ENCODE measurements at places on chromosomes 1 and 21. TPM values are rescaled to one million over a fixed set of nuclear protein-coding genes. Genes with fewer than 3 reads are reported as not detected.
A peak's percentile ranks its signal among the peaks of the same experiment; 100 is the strongest.

The AQP10 gene
- 0.47 TPM for total RNA-seq

The CRB1 gene
- total RNA-seq: 0.77 TPM

The PLOD1 gene
- total RNA-seq: 84.5 TPM

The ITLN1 gene
- total RNA-seq: 2.7 TPM

The FMO4 gene
- total RNA-seq: 5.9 TPM

The OR2T35 gene
- not detected for total RNA-seq

The HRNR gene
- not detected for total RNA-seq

The SH2D2A gene
- total RNA-seq: 3.5 TPM

DNA sequence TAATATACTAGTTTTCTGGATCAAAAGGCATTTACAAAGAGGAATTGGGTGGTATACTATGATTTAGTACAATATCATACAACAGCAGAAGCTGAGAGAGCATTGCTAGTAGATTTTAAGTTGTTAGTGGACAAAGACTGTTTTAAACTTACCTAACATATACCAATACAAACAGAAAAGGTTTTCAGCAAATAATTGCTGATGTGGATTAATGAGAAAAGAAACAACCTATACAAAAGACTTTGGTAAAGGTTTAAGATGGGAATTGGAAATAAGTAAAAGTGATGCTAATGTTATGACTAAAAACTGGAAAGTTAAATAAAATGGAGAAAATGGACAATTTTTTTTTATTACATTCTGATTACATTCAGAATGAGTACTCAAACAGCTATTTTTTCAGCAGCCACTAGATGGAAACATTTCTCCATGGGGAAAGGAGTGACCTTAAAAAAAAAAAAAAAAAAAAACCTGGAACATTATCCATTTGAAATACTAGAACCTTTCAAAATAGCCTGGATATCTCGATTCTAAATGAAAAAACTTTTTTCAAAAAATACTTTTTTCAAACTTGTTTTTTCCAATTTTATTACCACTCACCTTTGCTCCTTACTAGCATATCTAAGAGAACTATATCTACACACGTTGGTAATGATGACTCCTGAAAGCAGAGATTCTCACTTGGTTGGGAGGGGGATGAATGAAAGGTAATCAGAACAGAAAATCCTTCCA is 55.4 kb downstream of the EPRS1 start:
- no peak for DNase-seq

- DNase-seq: no peak
These were observed 3.8 kb downstream of the TRAF5 start for GRCh38 chr1:211330282-211330936.

DNA sequence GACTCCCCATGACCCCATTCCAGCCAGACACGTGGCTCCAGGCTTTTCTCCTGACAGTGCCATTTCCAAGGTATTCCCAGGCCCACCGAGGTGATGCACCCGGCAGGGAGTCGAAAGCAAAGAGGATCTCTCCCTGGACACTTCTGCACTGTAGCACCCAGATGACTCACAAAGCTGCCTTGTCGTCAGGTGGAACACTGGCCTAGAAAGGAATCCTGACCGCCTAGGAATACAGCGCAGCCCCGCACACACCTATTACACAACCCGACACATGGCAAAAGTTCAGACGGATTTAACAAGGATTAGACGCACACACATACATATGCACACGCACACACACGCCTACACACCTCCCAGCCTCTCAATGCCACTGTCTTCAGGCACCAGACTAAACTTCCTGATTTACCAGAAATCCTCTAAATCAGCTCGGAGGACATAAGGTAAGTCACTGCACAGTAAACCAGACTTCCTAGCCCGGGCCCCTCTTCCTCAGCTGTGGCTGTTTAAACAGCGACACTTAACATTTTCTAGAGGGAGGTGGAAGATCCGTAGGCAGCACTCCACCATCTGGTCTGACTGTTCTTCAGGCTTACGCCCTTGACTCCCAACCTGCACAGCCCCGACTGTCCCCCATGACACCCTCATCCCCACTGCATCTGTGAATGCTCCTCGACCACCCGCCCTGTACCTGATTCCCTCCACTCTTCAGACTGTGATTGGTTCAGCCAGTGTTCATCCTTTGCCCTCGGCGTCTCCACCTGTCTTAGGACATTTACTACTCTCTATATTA is 12.7 kb downstream of the FAM89A start:
- DNase-seq: no peak

DNA sequence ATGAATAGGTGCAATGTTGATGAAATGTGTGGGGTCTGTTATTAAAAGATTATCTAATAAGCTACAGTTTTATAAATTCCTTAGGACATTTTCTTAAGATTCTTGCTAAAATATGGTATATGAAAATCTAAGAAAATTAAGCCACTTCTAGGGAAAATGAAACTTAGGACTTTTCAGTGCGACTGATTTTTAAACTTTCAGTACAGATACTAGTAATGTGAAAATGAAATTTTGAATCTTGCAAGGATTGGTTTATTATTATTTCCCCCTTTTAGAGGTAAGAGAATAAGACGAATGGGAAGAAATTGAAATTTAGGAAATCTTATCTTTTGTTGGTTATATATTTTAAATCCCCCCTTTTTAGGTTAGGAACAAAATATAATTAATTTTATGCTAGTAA is 16.4 kb downstream of the CAPZA1 start:
- DNase-seq: no peak

DNA sequence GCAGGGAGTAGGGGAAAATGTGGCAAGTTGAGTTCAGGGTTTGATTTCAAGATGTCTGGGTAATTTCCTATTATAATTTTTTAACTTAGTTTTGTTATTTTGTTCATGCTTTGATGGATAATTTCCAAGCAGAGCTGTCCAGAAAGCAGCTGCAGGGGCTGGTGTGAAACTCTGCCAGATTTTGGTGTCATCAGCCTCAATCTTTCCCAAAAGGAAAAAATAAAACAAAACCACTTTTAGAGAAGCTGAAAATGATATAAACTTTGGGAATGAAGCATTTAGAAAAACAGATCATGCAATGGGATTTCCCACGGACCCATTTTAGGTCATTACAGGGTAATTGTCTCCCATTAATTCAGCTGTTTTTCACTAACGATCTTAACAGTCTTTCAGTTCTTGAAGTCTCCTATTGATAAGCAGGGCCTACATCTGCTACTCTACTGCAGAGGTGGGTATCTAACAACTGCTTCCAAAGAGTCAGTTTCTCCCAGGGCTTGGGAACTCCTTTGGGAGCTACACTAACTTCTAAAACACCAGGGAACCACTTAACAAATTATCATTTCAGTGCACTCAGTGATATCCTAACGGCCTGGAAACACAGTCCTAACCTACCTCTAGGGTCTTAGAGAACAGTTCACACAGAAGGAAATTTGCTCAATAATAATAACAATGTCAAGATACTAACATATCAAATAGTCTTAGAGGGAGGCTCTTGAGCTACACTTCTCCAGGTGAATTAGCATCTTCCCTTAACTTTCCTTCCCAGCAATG is 12.3 kb downstream of the ZNF436 start:
- no peak for DNase-seq

GRCh38 chr1:30950053-30950452 is 41.5 kb upstream of the SDC3 start:
- no peak for DNase-seq

- no peak for DNase-seq
These were observed 148.4 kb upstream of the MAP1LC3C start for GRCh38 chr1:242147096-242147976.

DNA sequence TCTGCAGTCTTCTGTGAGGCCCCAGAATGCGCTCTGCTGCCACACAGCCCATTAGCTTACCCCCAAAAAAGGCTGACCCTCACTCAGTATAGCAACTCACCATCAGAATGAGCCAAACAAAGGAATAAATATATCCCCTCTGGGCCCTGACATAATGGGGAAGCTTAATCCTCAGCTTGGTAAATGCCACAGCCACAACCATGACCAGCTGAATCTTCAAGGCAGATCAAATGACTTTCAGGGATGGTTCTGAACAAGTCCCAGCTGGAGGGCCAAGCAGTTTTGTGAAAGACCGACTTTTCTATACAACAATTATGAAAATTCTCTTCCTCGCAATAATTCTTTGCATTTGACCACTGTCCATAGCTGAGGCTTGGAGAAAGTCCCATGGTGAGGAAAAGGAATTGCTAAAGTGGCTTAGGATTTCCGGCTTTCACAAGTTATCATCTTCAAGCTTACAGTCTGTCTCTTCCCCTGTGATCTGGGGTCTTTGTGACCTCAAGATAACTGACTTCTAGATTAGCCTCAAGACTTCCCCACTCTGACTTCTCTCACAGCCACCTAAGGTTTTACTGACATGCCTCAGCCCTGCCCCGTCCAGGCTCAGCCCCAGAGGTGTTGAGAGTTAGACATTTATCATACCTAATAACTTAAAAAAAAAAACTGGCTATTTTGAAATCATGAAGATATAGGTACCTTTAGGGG is 47.8 kb upstream of the PBX1 start:
- no peak for DNase-seq

GRCh38 chr1:77197351-77197750 is 21.9 kb downstream of the PIGK start:
- no peak for DNase-seq

- DNase-seq: no peak
These were observed 38.1 kb downstream of the GNPAT start for GRCh38 chr1:231279081-231279480.

GRCh38 chr1:87318056-87318650 is 10.5 kb upstream of the LMO4 start:
- DNase-seq: no peak

DNA sequence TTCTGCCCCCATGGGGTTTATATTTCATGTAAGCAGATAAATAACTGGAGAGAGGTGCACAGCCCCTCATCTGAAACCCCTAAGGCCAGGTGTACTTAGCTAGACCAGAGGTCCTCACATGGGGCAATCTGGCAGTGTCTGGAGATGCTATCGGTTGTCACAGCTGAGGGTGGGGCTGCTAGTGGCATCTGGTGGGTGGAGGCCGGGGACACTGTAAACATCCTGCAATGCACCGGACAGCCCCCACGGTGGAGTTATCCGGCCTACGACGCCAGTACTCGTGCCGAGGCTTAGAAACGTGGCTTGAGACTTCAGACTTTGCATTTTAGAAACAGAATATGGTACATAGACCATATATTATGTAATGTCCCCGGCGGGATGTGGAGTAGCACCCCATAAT is 186.5 kb upstream of the VAMP3 start:
- peak; percentile 32 for DNase-seq

DNA sequence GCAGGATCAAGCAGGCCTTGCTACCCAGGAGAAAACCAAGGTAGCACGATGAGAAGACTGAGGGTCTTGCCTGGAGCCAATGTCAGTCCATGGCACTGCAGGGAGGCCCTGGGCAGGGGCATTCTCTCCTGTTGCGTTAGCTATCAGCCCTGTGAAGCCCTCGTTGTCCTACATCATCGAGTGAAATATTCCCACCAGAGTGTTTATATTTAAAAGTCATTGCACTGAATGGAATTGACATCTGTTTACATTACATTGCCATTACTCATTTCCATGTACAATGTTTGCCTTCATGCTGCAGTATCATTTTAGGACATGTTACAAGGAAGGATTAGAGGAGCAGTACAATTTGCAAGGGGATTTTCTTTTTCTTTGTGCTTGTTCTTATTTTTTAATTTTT is 243.9 kb downstream of the KAZN start:
- no peak for DNase-seq

GRCh38 chr1:101438359-101438758 is 201.5 kb downstream of the S1PR1 start:
- DNase-seq: no peak

DNA sequence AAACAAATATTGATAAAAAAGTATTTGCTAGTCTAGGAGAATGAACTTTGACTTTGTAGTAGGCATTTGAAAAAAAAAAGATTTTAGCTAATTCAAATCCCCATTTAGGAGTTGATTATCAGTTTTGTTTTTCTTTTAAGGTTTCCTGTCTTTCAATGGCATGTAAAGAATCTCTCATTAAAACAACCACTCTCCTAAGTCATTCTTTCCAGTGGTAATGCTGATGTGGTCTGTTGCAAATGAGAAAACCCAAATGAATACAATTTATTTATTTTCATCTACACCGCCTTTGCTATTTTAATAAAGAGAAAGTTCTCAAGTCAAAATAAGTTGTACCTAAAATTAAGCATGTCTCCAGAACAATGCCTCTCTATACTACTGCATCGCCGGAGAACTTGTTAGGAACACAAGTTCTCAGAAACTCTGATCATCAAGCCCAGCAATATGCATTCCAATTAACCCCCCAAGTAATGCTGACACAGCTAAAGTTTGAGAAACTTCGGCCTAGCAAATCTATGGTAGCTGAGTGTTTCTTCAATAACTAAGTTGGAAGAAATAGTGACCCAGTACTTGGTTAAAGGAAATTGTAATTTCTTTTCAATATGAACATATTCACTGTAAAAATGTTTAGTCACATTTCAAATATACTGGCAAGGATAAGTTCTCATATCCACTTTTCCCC is 255.1 kb downstream of the PTPRC start:
- no peak for DNase-seq

DNA sequence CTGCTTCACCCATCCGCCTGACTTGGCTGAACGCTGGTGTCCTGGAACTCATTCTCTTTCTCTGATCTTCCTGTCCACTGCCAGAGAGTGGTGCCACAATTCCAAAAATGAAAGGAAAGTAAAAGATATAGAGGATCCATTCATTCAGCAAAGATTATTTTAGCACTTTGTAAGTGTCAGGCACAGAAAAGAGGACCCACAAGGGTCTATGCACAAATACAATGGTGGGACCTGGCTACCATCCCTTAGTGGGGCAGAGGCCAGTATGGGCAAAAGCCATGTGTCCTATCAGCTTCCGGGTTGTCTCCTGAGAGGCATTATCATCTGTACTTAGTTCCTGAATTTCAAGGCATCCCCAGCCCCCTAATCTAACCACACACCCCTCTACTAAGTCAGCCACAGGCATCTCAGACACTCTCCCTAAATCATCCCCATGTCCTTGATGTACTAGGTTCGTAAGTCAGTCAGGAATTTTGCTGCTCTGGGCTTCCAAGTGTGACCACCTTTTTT is 19.0 kb downstream of the SSR2 start:
- DNase-seq: no peak

DNA sequence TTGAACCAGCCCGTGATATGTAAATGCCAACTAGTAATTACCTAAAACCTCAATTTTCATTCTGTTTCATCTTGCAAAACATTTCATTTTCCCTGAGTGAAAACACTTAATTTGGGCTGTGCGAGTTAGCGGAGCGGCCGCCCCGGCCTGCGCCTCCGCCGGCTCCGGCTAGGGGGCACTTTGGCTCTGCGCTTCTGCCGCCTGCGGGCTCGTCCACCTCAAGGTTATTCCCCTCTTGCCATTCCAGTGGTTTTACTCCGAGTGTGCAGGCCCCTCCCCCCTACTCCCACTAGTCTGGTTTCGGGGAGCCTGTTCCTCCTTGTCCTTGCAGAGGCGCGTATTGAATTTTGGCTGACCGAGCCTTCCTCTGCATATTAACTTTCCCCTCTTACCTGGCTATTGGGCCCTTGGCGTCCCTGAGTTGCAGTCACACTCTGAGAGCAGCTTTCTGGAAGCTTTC is 55.6 kb downstream of the PEX14 start:
- DNase-seq: peak; percentile 83

DNA sequence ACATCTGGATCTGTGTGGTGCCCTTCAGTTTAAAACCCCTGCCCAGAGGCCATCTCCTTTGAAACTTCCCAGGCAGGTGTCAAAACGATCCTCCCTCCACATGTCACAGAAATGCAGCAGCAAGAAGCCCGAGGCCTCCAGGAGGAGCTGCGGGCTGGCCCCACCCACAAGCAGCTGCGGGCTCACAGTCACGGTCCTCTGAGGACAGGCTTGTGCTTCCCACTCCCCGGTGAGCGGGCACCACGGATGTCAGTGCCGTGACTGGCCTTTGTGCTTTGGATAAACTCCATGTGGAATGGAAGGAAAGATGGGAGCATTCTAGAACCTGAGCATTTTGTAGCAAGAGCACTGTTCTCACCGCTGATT is 65.8 kb downstream of the SIK1 start:
- no peak for DNase-seq
